CD4-positive, alpha-beta T cell treated with Interferon alpha-2 for 1 hour (primary cell): ENCODE measurements at places on chromosomes 3 and 15.
A peak's percentile ranks its signal among the peaks of the same experiment; 100 is the strongest.

- DNase-seq, result no peak
Measured at GRCh38 chr3:25834346-25834745, 44.5 kb downstream of the OXSM start.

DNA sequence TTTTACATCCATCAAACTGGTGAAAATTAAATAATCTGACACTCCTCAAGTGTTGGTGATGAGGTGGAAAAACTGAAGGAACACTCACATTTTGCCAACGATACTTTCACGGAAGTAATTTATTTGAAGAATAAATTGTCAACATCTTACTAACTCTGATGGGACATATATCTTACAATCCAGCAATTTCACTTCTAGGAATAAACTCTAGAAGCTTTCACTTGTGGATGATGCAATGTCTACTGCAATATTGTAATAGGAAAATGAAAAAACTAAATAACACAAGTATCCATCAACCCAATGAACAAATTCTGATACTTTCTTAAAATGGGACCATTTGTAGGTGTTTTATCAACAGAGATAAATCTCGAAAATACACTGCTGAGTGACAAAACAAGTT, 16.2 kb upstream of the LIPC start:
- no peak for DNase-seq

- no peak for DNase-seq
Measured at GRCh38 chr3:12400616-12401194, 83.6 kb upstream of the TSEN2 start.

DNA sequence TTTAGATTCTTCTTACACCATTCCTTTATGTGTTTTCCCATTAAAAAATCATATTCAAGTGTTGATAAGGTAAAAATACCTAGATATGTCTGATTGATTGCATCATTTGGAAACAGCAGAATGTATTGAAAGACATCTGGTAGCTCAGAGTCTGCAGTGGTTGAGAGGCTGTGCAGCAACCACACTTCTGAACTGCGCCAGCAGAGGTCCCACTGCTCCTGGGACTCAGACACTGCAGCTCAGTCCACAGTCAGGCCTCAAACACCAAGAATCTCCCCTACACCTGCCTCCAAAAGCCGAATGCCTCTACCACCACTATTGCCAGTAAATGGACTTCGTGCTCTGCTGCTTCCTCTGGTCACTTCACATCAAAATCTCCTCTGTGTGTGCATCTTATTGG, 176.9 kb upstream of the LMCD1 start:
- peak; percentile 36 for DNase-seq

DNA sequence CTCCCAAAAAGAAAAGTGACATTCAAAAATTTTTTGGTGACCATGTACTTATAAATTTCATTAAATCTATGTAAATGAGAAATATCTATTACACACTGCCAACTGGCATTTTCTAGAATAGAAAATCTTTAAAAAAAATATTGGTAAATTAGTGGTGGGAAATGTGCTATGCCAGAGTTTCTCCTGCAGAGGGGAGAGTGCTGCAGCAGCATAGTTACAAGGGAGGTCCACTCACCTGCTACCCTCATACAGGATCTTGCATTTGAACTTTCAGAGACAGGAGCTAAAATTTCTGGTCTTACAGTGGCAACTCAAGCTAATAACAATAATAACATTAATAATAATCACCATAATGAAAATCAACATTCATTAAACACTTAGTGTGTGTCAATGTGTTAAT, 459.6 kb downstream of the NSUN3 start:
- DNase-seq, result no peak

DNA sequence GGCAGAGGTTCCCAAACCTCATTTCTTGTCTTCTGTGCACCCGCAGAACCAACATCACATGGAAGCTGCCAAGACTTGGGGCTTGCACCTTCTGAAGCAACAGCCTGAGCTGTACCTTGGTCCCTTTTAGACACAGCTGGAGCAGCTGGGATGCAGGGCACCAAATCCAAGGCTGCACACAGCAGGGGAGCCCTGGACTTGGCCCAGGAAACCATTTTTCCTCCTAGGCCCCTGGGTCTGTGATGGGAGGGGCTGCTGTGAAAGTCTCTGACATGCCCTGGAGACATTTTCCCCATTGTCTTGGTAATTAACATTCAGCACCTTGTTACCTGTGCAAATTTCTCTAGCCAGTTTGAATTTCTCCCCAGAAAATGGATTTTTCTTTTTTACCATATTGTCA, 33.6 kb upstream of the TMEM45A start:
- no peak for DNase-seq

DNA sequence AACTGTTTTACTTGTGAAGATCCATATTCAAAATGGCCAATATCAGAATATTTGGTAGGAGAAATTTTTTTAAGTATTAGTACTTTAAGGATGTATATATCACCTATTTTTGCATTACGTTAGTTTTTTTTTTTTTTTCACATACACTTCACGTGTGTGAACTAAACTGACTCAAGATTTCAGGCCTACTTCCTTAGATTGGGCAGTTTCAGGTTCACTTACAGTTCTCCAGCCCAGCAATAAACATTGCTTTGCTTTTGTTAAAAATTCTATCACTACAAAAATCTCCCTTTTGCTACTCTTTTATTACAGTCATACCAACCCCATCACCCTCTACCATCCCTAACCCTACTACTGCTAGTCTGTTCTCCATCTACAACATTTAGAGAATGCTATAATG, 183.6 kb downstream of the KCNH8 start:
- no peak for DNase-seq

- DNase-seq, result no peak
Measured at GRCh38 chr15:78212546-78213424, 21.6 kb downstream of the ACSBG1 start.

GRCh38 chr3:168049367-168049974, 46.3 kb downstream of the GOLIM4 start:
- no peak for DNase-seq

- DNase-seq, result no peak
Measured at GRCh38 chr15:78058401-78058935, 19.0 kb downstream of the TBC1D2B start.

DNA sequence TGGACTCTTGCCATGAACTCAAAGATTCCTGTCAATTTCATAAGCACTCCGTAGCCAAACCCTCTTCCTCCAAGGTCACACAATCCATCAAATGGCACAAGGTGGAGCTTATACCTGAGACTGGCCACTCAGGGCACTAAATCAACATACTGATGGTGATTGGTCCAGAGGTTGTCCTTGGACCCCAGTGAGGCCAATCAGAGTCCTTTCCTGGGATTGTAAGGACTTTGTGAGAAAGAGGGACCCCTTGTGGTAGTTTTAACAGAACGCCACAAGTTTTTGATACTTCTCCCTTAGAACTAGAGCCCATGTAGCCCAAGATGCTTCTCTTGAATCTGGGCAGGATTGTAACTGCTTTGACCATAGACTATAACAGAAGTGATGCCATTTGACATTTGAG, 44.4 kb upstream of the LARS2 start:
- DNase-seq, result no peak
